Karpas-422 (cell line): ENCODE measurements at places on chromosomes 12 and 14.

- no peak for DNase-seq
Measured at GRCh38 chr12:103422746-103423515, 72.8 kb downstream of the C12orf42 start.

DNA sequence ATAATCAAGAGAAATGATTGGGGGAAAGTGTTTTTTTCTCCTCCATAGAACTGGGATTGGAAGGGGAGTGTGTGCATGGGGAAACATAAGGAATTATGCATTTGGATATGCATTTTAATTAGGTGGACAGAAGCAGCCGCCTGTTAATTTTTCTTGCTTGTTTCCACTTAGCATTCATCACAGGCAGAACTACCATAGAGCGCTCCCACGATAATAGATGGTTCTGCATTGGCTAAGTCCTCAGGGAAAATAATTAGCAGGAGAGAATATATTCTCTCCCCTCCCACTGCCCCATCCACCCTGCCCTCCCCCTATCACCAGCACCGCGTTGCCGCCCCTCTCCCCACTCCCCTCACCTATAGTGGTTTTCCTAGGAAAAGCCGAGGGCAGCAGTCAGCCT, 11.4 kb downstream of the DPF3 start:
- no peak for DNase-seq

- DNase-seq = no peak
Measured at GRCh38 chr14:64209444-64210131, 84.6 kb downstream of the ESR2 start.

GRCh38 chr14:86072116-86072894, 542.4 kb downstream of the FLRT2 start:
- no peak for DNase-seq

- no peak for DNase-seq
Measured at GRCh38 chr14:33964599-33965317, 13.9 kb upstream of the EGLN3 start.

DNA sequence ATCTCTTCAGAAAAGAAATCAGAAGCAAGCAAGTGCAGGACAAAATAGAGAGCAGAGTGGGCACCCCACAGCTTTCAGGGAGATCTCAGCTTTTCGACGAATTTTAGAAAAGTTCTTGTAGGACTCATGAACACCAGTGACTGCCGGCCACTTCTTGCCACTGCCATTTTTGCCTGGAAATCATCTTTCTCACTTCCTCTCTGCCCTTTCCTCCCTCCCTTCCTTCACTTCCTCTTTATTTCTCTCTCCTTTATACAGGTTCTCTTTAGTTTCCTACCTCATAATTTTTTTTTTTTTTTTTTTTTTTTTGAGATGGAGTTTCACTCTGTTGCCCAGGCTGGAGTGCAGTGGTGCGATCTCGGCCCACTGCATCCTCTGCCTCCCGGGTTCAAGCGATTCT, 185.6 kb downstream of the APAF1 start:
- DNase-seq = no peak

DNA sequence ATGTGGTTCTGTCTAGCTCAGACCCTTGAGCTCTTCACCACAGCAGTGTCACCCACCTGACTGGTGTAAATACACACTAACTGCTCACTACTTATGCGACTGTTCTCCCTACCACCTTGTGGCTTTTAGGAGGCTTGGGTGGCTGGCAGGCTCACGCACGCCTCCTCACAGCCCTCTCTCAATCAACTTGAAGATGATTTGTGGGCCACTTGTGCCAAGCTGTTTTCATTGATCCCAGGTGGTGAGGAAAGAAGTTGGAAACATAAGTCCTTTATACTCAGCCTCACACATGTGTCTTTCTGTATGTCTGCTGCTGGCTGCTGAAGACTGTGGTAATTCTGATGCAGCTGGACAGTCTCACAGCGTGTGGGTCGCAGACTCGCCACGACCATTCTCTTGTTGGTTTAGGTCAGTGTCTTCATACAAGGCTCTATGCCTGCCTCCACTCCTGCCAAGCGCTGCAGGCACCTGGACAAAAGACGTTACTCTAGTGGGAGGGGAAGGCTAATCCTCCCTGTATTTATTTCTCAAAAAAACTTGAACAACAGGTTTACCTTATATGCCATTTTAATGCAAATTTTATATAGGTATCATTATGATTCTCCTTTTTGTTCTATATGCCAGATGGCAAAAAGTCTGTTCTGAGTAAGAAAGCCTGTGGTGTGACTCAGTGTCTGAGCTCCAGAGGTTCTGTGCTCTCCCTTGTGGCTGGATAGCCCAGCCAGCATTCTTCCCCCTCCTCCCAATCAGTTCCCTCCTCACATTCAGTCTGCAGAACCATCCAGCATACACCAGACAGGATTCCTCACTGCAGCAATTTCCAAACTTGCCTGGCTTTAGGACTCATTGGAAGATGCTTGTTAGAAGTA, 115.6 kb downstream of the DIP2B start:
- no peak for DNase-seq

DNA sequence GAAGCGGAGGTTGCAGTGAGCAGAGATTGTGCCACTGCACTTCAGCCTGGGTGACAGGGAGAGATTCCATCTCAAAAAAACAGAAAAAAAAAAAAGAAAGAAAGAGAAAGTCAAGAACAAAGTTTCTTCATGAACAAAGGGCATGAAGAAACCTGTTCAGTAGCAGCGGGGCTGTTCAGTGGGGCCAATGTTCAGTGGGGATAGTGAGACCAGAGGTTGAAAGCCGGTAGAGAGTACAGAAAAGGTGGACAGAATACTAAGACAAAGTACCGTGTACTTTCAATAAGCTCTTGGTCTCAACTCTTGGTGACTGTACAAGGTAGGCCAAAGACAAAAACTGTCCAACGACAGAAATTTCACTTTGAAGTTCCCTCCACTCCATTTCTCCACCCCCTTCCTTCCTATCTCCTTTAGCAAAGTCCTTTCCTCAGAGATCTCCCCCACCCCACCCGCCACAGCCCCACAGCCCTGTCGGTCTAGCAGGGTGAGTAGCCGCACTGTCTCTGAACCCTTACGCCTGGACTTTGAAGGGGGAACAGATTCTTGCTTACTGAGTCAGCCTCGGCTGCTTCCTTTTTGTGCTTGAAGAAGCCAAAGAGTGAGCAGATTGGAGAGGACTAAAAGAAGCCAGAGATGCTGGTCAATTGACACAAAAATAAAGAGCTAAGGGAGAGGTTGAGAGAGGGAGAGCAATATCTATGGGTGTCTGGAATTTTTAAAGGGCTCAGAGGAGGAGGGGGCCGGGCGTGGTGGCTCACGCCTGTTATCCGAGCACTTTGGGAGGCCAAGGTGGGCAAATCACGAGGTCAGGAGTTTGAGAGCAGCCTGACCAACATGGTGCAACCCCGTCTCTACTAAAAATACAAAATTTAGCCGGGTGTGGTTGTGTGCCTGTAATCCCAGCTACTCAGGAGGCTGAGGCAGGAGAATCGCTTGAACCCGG, 44.2 kb upstream of the FOS start:
- no peak for DNase-seq

- no peak for DNase-seq
Measured at GRCh38 chr12:19095756-19096480, 33.6 kb upstream of the PLEKHA5 start.

- no peak for DNase-seq
Measured at GRCh38 chr14:54471641-54472040, 17.1 kb downstream of the GMFB start.
